ENCODE measurements at places on chromosomes 1 and 21. TPM values are rescaled to one million over a fixed set of nuclear protein-coding genes. Genes with fewer than 3 reads are reported as not detected.

GRCh38 chr1:53693773-53694717, 44.9 kb downstream of the GLIS1 start:
- DNase-seq: no peak

DNA sequence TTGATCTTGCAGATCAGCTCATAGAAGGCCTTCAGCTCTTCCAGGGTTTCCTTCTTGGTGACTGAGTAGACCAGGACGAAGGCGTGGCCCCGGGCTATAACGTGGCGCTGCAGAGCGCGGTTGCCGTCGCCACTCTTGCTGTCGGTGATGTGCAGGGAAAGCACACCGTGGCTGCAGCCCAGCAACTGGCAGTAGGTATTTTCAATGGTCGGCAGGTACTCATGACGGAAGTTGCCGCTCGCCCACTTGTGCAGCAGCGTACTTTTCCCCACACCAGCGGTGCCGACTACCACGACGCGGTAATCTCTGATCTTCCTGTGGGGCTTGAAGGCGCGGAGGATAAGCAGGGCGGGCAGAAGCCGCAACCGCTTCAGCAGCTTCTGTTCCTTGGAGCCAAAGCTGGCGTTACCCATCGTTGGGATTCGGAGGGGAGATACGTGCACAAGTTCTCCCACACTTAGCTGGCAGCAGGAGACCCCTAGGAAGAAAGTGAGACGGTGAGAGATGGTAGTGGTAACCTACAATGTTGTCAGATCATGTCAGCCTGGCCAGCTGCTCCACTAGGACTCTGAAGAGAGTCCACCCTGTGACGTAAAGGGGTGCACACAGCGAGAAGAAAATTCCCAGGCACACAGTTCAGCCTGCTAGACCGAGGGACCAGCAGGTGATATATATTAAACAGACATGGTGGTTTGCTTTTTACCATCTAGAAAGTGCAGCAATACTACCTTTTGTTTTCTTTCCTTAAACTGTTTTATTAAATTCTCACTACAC, 3.4 kb downstream of the DIRAS3 start:
- no peak for DNase-seq

GRCh38 chr1:216884614-216885229, 161.5 kb upstream of the ESRRG start:
- DNase-seq: no peak

The LRRC3 gene
- 0.46 TPM for polyA plus RNA-seq

DNA sequence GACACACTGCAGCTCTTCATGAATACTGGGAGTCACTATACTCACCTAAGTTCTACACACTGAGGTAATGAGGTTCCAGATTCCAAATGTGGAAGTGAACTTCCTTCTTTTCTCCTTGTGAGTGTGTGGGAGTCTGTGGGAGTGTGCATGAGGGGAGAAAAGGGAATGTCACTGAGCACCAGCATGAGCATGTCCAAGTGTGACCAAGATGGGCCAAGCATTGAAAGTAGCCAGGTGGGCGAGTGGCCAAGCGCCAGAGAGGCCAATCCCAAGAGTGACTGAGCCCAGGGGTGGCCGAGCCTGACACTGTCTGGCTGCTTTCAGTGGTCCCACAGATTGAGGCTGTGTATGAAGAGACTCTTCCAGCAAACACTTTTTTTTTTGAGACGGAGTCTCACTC, 132.3 kb downstream of the HLCS start:
- no peak for DNase-seq

DNA sequence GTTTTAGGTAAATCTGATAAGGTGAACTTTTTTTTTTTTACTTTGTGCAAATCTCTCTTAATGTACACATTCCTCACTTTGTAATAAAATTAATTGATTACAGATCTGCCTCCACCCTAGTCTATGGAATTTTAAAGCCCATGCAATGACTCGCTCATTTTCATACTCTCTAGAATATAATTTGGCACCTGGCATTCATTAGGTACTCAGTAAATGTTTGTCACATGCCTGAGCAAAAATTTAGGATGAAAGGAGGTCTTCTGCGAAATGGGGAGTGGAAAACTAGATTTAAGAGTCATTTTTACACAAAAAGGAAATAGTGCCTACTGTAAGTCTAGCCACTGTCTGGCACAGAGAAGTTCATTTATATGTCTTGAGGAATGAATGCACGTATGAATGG, 350.1 kb downstream of the DPYD start:
- DNase-seq: no peak

DNA sequence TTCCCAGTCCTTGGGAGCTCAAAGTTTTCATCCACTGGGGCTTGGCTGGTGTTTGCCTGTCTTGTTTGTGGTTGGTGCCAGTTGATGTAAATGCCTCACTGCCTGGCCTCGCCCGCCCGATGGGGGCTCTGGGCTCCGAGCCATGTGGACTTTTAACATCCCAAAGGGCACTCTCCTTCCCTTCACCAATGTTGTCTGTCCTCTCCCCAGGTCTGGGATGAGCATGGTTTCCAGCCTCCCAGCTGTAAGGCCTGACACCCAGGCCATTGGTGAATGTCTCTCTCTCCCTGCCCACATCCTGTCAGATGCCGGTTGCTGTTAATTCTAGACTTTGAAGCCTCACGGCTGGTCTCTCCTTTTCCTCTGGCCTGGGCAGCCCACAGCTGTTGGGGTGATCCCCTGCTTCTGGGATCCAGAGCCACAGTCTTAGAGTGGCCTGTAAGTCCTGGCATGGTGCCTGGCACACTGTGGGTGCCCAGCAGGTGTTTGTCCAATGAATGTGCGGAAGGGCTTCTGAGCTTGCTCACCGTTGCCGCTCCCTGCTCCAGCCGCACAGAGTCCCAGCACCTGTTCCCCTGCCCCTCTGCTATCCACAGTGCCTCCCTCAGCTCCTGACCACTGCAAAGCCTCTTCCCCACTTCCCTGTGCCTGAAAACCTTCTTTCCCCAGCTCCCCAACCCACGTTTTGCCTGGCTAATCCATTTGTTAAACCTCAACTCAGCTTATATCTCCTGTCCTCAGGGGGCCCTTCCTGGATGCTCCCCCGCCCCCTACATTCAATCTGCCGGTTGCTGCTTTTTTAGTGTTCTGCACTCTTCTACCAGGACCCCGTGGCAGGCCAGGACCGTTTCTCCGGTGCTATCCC, 3.3 kb upstream of the C1orf174 start:
- no peak for DNase-seq

- DNase-seq: no peak
Observed at GRCh38 chr1:47252795-47253194, 20.8 kb upstream of the TAL1 start.

All from B cell (primary cell).